LHCN-M2 (cell line): ENCODE measurements at places on chromosomes 13 and 19. TPM values are rescaled to one million over a fixed set of nuclear protein-coding genes. Genes with fewer than 3 reads are reported as not detected.

ZIC5 gene
- not detected in 2 replicates for total RNA-seq

COX7A1 gene
- total RNA-seq: not detected in 2 replicates

- DNase-seq: peak; percentile 69
Observed at GRCh38 chr19:18156841-18157464, 4.0 kb downstream of the PIK3R2 start.

- peak; percentile 70 for DNase-seq
Observed at GRCh38 chr13:100440751-100441425, 147.7 kb downstream of the GGACT start.

GRCh38 chr13:27130979-27131623, 40.5 kb downstream of the USP12 start:
- peak; percentile 30 for DNase-seq

- no peak for DNase-seq
Observed at GRCh38 chr19:35151273-35152065, 3.1 kb upstream of the FXYD5 start.

- DNase-seq: no peak
Observed at GRCh38 chr19:16892436-16892835, 3.6 kb downstream of the F2RL3 start.

DNA sequence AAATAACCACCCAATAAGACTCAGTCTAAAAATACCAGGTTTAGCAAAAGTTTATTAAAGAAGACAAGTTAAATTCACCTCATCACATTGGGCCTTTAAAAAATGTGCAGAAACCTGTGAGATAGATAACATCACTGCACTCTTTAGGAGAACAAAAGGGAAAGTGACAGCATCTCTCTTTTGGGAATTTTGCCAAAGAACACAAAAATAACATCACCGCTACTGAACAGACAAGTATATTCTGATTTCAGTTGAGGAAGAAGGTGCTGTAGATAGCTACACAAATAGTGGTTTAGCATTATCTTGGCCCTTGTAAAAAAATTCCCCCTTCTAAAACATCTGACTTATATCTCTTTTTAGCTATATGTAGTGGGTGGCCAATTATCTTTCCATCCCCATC, 244.7 kb downstream of the VWA8 start:
- DNase-seq: no peak

DNA sequence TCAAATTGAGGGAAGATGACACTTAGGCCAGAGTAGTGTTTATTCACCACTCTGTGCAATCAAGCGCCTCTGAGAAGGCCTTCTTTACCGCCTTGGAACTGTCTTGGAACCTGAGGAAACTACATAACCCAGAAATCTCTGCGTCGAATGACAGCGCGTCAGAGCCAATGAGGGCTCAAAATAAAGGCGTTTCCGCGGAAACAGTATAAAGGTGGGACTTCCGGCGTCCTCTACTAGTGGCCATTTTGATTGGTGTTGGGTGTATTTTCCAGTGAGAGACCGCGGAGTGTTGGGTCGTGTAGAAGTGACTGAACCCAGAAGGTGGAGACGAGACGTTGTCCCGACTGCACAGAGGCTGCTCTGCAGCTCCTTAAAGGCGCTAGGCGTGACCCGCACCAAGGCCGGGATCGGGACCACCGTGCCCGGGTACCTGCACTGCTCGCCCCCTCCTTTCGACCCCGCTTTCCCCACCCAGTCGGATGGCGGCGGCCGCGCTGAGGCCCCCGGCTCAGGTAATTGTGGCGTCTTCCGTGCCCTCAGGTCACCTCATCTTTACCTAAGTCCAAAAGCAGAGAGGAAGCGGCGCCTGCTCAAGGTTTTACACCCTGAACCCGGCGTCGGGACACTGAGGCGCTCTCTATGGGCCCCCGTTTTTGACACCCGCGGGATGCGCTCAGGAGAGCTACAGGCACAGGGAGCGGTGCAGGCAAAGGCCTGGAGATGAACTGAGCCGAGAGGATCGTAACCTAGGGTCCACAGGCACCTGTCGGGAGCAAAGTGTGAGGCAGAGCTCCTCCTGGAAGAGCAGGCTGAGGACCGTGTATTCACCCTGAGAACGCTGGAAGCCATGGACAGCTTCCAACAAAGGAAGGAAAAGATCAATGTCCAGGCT, at the start of gene ZNF776:
Gene ZNF776 (plus strand): TSS at position 236 of the 892 bp plus-strand sequence. CDS start 244 bp downstream, at position 480.
- peak; percentile 91 for DNase-seq

DNA sequence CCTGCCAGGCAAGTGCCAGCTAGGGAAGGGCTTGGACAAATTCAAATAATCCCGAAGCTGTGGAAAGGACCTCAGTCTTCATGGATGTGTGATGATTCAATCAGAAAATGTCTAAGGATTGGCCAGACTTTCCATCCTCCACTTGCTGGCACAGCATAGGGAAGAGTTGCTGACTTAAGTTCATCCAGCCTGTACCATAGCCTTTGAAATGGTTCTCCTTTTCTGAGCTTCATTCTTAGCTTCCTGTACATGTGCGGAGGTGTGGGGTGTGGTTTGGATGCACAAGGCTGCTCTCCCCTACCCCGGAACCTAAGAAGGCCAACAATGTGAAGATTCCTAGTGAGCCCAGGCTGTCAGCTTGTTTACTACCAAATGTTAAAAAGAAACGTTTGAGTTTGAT, 959 bp upstream of the IGFL3 start:
- DNase-seq: no peak

DNA sequence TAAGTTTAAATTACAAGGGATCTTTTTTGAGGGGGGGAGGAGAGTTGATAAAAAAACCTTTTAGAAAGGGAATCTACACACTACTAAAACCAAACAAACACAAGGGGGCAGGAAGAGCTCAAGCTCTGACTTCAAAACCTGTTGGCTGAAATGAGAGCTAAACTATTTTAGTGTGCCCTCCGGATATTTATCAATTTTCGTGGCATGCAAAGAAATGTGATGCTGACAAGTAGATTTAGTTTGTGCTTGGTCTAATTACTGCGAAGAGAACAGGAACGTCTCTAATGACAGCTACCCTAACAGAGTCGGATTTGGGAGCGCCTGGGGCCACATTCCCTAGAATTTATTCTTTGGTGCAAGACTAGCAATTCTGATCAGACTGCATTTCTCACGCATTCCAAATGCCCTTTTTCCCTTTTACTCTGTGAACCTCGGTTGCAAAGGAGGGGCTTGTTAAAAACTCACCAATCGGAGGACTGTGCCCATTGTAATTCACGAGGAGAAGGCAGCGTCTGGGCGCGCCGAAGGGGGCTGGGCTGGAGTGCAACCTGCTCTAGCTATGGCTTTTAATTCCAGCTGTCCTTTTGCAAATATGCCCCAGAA, 802 bp upstream of the FREM2 start:
- no peak for DNase-seq

GRCh38 chr19:51427201-51427600, 9.8 kb upstream of the SIGLEC10 start:
- DNase-seq: no peak

FGF22 gene
- total RNA-seq: not detected in 2 replicates

CEACAM20 gene
- total RNA-seq: not detected in 2 replicates

- peak; percentile 74 for DNase-seq
Observed at GRCh38 chr13:32988608-32989289, 27.5 kb upstream of the KL start.

DNA sequence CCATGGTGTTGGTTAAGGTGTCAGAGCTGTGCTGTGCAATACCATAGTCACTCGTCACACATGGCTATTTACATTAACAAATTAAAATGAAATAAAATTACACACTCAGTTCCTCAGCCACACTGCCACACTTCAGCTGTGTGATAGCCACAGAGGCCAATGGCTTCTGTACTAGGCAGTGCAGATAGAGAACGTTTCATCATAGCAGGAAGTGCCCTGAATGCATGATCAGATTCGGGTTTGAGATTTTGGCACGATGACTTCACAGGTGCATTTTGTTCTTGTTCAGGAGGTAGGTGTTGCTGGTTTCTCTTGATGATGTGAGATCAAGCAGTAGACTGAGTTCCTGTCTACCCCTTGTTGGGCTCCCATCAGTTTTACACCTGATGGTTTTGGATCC, 6.5 kb downstream of the ARMC6 start:
- no peak for DNase-seq

GRCh38 chr13:47673009-47673850, 327.8 kb downstream of the SUCLA2 start:
- peak; percentile 82 for DNase-seq

SHISA7 gene
- 0.06 TPM in 1 of 2 replicates, not detected in the other for total RNA-seq

DNA sequence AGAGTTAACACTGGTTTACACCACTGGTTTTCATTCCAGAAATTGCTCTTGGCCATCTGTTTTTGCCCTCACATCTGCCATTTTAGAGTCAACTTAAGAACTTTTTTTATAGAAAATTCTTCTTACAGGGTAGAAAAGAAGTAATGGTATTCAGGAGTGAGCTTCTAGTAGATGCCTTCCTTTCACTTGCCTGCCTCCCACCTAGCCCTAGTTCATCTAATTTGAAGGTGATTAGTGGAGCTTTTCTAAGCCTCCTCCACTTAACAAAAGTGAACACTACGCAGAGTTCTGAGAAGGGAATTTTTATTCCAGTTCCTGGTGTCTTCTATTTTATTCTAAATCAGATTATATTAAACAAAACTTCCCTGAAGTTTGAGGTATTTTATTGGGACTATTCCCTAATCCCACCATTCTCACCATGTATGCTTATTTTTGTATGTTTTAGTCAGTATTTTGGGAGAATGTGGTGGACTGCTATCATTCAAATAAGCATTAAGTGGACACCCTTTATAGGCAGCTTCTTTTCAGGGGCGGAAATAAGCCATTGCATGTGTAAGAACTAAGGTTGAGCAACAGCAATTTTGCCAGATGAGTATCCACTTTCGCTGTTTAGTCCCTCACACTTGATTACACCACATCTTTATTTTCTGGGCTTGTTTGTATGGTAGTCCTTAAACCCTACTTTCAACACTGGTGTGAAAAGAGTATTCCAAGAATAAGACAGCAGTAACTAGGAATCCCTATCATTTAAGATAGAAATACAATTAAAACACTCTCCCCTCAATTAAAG, 156.9 kb downstream of the ENOX1 start:
- peak; percentile 12 for DNase-seq

SH2D3A gene
- total RNA-seq: not detected in 2 replicates

POSTN gene
- total RNA-seq: 8.3 and 20.8 TPM in 2 replicates

KLK14 gene
- total RNA-seq: not detected in 2 replicates

DNA sequence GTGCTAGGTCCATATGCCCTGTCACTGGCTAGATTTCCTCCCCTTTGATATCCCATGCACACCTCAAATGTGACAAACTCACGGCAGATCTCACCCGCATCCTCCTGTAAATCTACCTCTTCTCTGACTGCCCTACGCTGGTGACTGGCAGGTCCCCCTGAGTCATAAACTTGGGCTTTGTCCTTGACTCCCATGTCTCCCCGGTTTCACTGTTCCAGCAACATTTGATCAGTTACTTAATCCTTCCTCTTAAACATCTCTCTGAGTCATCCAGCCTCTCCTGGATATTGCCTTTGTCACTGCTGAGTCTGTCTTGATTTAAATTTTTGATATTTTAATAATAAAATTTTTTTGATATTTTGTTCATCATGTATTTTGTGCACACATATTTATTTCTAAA, 26.5 kb downstream of the FAM216B start:
- DNase-seq: peak; percentile 73

- no peak for DNase-seq
Observed at GRCh38 chr19:22603518-22604440, 30.3 kb upstream of the ZNF492 start.

- DNase-seq: no peak
Observed at GRCh38 chr19:4844348-4845179, 13.1 kb upstream of the TICAM1 start.

- no peak for DNase-seq
Observed at GRCh38 chr19:38114651-38115050, 109.4 kb downstream of the DPF1 start.

DNA sequence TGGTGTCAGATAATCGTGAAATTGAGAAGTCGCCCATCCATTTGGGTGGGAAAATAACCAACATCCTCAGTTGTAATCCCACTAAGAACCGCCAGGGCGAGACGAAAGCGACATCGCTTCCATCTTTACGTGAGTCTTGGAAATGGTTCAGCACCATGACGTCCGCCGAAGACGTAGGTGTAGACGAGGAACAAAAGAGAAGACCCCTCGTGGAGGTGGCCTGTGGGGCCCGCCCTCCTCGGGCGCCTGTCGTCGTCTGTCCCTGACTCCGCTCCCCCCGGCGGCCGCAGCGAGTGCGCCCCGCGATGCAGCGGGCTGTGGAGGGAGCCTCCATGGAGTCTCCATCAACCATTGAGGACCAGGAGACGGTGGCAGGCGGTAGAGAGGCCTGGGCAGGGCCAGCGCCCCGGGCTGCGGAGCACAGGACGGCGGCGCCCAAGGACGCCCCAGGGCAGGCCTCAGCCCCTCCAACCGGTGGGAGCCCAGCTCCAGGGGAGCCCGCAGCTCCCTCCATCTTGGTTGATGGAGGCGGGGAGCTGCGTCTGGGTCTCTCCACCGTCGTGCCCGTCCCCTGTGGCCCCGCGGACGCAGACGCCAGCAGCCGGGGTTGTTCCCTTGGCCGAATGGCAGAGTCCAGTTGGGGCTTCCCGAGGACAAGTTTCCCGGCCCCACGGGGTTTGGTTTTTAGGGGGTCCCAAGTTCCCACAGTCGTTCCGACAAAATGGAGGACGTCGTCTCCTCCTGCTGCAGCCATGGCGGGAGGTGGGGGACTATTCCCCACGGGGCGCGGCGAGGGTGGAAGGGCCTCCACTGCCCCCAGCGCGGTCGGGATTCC, 990 bp upstream of the ZMYM2 start:
- peak; percentile 64 for DNase-seq

DNA sequence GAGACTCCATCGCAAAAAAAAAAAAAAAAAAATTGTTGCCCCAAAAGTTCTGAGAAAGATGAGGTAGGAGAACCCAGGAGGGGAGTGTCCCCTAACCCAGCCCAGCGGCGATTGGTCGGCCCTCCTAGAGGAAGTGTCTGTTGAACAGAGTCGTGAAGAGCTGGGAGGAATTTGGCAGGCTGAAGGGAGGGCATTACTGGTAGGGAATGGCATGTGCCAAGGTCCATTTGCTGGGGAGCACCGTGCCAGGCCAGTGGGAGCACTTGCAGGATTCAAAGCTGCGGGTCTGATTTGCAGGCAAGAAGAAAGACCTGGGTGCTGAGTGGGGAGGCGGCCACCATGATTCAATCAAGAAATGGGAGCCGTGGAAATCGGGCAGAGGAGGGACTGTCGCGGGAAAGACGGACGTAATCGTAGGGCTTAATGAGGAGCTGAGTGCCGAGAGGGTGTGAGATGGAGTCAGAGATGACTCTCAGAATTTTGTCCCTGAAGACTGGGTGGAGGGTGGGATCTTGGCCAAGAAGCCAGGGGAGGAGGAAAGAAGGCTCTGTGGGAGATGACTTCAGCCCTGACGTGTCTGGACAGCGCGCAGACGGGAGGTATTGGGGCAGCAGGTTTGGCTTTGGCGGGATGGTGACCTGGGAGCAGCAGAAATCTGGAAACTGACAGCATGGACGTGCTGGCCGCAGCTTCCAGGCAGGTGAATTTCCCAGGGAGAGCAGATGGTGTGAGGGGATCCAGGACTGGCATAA, 15.4 kb downstream of the CERS4 start:
- DNase-seq: no peak

TJP3 gene
- total RNA-seq: not detected in 2 replicates

SLC8A2 gene
- 0.06 TPM in 1 of 2 replicates, not detected in the other for total RNA-seq

- DNase-seq: no peak
Observed at GRCh38 chr13:112777637-112778406, 88.0 kb downstream of the ATP11A start.
